ENCODE measurements at places on chromosomes 12 and 14.
A peak's percentile ranks its signal among the peaks of the same experiment; 100 is the strongest.

DNA sequence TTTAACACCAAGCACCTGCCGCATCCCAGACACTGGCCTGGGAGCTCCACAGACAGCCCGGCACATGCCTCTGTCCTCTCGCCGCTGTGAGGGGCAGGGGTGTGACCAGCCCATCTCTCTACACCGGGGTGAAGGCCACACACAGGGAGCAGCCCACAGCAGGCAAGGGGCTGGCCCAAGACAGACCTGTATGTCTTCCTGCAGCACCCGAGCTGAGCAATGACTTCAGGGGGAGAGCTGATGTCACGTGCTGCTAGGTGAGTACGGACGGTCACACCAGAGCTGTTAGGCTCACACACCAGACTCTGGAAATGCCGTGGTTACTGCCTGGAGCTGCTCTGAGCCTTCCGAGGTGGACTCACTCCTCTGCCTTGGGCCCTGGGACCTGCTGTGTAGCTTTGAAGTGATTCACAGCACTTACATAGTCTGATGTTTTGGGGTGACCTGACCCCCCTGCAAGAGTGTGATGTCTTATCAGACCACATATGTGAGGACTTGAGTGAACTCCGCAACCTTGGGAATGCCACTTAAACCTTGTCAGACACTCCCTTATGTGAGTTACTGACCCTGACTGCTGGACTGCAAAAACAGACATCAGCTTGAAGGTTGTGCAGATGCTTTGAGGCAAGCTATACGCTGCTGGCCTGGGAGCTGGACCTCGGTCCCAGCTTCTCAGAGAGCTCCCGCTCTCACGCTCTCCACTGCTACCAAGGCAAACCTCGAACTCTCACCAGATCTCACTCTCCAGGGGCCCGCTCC lies 1.8 kb downstream of the XRCC3 start:
- DNase-seq: no peak

DNA sequence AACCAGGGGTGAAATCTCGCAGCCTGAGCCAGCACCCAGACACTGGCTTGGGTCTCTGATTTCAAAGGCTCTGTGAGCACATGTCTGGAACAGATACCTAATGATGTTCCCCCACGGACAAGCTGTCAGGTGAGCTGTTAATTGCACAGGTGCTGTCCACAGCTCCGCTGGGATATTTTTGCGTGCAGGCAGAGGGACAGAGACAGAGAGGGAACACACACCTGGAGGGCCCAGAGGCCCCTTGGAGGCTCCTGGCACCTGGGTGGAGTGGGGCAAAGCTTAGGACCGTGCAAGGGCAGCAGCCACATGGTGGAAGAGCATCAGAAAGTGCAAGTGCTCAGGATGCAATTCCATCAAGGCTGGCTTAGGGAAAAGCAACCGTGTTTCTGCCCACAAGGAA lies 57.3 kb downstream of the ARL6IP4 start:
- peak; percentile 33 for DNase-seq

DNA sequence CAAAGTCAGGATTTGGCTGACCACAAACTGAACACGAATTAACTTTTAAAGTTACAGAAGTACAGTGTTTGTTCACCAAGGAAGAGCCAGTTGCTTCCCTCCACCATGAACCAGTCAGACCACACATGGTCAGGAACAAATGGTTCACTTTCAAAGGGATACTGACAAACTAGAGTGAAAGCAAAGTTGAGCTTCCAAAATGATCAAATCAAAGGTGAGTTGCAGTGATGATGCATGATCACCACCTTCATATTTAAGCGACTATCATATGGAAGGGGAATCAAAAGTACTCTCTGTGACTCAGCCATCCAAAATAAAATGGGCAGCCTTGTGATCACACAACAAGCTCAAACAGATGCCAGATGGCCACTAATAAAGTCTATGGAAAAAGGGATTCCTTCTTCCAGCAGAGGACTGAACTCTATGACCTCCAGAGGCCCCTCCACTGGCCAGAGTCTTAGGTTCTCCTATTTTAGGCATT lies 13.1 kb downstream of the NT5DC3 start:
- DNase-seq: no peak

DNA sequence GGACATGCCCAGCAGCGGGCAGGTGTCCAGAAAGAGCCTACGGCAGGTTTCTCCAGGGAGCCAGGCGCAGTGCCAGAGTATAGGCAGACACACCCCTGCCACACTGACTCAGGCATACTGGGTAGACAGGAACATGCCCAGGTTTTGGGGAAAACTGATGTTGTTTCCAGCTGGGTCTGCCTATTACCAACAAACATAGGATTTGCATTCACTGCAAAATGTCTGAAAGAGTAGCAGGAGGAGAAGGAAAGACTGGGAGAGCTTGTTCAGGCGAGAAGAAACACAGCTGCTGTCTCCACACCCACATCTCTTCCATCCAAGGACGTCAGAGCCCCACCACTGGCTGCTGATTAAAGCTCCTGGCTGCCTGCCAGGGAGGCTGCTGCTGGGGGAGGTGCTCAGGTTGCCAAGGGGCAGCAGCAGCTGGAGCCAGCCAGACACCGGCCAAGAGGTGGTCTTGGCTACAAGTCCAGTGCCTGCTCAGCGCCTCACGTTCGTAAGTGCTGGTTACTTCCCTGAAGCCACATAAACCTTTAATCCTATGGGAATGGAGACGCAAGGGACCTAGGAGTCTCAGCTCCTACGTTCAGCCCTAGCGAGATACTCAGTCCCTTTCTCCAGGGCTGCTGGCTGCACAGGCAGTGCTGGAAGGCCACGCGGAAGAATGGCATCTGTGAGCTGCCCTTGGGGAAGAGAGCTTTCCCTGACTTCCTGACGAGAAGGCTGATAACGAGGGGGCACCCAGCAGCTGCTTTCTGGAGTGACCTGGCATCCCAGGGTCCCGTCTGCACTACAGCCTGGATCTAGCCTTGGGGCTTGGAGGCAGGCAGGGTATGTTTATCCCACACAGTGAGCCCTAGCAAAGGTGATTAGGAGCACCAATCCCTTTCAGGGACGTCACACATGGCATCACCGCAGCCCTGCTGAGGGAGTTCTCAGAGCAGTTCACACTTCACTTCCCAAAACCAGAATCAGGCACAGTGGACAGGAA lies 58.1 kb downstream of the PLEKHG3 start:
- DNase-seq: peak; percentile 96

- DNase-seq: no peak
Observed at GRCh38 chr14:74619672-74620131, 7.7 kb upstream of the LTBP2 start.

DNA sequence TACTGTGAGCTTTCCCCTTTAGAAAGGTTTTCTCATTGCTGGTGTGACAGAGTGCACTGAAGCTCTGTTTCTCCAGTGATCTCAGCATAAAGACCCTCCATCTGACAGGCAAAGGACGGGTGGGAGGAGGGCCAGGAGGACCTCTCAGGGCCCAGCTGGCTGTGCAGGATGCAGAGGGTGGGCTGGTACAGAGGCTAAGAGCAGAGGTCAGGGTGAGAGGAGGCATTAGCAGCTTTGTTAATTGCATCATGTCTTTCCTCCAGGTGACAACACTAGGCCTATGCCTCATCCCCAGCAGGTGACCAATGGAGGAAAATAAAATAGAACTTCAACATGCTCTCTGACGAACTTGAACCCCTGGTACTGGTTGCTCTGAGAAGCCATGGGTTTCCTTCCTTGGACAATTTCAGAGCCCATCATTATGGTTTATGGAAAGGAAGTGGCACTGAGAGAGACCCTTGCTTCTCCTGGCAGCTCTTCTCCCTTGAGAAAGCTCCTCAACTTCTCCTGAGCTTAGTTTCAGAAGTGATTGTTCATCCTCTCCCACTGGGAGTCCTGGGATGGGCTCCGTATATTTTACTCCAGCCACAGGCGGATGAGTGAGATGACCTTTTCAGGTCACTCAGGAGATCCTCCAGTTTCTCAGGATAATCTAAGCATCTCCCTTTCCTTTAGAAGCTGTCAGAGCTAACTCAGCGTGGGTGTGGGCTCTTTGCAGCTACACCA lies 45.8 kb upstream of the ATP23 start:
- DNase-seq: peak; percentile 30

- no peak for DNase-seq
Observed at GRCh38 chr12:130288206-130288605, 49.5 kb upstream of the PIWIL1 start.

GRCh38 chr12:82694970-82695369 lies 8.3 kb downstream of the TMTC2 start:
- no peak for DNase-seq

DNA sequence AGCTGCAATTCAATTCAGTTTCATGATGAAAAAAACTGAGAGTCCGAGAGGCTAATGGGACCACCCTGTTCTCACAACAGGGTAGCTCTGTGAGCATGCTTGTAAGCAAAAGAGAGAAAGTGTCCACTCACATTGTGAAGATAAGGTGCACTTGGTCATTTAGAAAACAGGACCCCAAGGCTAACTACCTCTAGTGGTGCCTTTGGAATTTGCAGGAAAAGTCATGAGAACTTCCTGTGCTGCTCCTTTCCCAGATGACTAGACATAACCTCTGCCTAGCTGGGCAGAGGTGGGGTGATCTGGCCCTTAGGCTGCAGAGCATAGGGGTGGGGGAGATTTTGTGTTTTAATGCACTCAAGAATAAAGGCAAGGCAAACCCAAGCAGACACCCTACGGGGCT lies 118.9 kb downstream of the STAB2 start:
- no peak for DNase-seq

DNA sequence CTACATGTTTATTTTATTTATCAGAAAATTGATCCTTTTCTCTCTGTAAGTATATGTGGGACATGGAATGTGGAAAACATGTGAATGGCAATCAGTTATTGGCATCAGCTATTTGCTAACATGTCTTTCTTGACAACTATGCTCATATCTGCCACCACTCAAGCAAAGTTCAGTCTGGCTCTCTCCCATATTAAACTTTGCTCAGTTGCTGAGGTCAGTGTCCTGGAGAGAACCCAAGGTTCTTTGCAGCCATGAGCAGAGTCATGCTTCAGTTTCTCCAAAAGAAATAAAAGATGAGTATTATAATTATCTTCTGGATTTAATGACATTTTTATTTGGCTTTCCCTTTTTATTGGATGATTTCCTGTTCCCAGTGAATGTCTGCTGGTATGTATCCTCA lies 42.6 kb downstream of the A2M start:
- no peak for DNase-seq

- peak; percentile 41 for DNase-seq
Observed at GRCh38 chr14:92105073-92105892, 1.1 kb downstream of the ATXN3 start.

DNA sequence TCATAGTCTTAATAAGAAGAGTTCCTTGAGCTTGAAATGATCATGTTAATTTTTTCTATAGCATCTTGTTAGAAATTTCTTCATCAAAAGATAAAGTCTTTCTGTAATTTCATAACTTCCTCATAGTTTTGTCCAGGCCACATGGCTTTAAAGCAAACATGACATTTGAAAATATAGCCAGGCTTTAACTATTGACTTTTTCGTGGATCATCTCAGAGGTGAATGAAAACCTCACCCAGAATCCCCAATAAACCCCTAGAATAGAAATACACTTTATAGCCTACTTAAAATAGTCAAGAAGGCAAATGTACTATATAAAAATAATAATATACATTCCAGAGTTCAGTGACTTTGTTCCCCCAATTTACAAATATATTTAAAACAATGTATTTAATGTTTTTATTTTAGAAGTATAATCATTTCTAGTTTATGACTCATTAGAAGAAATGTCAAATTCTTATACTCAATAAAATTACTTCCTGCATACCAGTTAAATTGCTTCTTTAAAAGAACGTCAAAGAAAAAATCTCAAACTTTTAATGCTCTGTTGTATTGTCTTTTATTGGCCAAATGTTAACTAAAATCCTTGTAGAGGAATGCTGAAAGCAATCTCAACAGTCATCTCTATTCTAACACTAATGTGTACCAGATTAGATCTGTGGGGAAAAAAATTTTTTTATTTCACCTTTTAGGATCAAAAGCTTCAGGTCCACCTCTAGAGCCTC lies 21.6 kb downstream of the EXOC5 start:
- DNase-seq: no peak
